ENCODE measurements at places on chromosomes 4 and X. TPM values are rescaled to one million over a fixed set of nuclear protein-coding genes. Genes with fewer than 3 reads are reported as not detected.
A peak's percentile ranks its signal among the peaks of the same experiment; 100 is the strongest.

DNA sequence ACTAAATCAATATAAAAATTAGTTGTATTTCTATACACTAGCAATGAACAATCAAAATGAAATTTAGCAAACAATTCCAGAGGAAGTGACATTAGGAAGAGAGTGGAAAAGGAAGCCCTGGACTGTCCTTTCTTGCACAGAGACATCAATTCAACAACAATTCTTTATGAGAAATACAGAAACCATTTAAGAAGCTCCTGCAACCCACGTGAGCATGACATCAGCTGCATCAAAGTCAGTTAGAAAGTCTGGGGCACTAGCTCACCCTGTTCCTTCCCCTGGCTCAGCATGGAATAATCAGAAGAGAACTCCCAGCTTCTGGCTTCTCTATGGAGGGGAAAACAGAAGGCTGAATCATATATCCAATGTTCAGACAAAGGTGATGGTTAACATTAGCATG is 48.6 kb upstream of the STARD8 start:
- H3K4me1 ChIP-seq: no peaks in the 10 kb centered on the region
- no peaks in the 10 kb centered on the region for H3K36me3 ChIP-seq
- no peak overlapping the region for H3K4me3 ChIP-seq
- no peaks in the 10 kb centered on the region for H3K27me3 ChIP-seq
- no peak for DNase-seq
- no peak overlapping the region for H3K27ac ChIP-seq

DNA sequence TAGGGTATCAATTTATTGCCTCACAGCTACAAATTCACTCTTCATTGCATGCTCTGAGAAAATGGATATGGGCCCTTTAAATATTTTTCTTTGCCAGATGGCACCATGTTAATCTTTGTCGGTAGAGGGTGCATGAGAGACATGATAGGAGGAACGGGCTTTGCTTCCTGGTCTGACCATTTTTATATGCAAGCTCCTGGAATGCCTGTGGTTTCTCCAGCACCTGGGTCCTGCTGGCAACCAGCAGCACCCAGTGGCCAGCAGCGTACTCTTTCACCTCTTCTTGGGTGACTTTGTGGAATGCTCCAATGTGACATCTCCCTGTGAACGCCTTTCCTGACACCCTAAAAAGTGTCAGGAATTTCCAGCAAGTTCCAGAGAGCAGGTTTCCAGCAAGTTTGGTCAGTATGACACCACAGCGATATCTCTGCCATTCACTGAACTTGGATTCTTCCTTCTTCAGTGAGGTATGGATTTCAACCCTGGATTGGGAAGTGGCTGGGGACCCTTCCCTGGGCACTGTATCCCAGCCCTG is 140.3 kb upstream of the PGRMC2 start:
- no peaks in the 10 kb centered on the region for H3K27me3 ChIP-seq
- H3K36me3 ChIP-seq: no peaks in the 10 kb centered on the region
- peaks cover 4% of the 10 kb centered on the region for H3K4me1 ChIP-seq
- peak overlapping the region; percentile 68 for H3K27ac ChIP-seq

DNA sequence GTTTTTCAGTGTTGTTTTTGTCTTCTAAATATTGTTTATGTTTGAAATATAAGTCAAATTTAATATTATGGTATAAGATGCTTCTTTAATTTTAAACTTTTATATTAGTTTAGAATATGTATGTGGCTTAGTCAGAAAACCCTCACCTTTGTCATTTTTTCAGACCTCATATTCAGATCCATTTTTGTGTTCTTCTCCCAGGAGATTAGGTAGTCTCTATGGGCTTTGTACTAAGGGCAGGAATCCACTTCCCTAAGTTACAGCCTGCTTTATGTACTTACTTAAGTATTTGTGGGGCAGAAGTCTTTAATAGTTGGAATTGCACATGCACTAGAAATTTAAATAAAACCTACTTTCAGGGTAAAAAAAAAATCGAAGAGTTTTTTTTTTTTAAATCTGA is 63.5 kb upstream of the TENM3 start:
- no peaks in the 10 kb centered on the region for H3K4me1 ChIP-seq
- no peak for DNase-seq
- no peak overlapping the region for H3K4me3 ChIP-seq
- no peaks in the 10 kb centered on the region for H3K36me3 ChIP-seq

GRCh38 chrX:108022491-108023089 is 22.3 kb upstream of the VSIG1 start:
- H3K27me3 ChIP-seq: no peaks in the 10 kb centered on the region
- DNase-seq: no peak
- no peak overlapping the region for H3K4me3 ChIP-seq

DNA sequence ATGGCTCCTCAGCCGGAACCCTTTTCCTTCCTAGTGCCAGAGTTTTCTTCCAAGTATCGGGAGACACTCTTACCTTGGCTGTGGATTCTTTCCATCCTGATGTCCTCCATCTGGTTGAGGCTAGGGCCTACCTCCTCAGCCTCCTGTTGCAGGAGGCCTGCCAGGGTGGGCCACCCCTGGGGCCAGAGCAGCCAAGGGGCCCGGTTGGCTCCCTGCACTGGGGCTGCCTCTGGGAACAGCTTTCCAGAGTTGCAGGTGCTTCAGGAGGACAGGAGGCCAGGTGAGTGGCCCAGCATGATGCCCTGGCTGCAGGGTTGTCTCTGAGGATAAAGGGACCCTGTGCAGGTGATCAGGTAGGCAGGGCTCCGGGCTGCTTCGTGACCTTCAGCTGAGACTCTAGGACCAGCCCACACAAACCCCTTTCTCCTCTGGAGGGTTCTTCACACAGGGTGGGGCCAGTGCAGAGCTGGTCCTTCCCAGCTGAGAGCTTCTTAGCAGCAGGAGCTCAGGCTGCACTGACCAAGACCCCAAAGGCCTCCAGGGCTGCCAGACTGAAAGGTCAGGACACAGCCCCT is 5.3 kb upstream of the GPR78 start:
- no peak for DNase-seq
- H3K4me3 ChIP-seq: no peak overlapping the region
- no peak overlapping the region for H3K27ac ChIP-seq
- no peaks in the 10 kb centered on the region for H3K4me1 ChIP-seq

GRCh38 chrX:84144991-84145390 is 43.0 kb downstream of the RPS6KA6 start:
- no peaks in the 10 kb centered on the region for H3K4me1 ChIP-seq
- H3K4me3 ChIP-seq: no peak overlapping the region
- H3K27me3 ChIP-seq: no peaks in the 10 kb centered on the region
- no peak for DNase-seq
- H3K27ac ChIP-seq: no peak overlapping the region

DNA sequence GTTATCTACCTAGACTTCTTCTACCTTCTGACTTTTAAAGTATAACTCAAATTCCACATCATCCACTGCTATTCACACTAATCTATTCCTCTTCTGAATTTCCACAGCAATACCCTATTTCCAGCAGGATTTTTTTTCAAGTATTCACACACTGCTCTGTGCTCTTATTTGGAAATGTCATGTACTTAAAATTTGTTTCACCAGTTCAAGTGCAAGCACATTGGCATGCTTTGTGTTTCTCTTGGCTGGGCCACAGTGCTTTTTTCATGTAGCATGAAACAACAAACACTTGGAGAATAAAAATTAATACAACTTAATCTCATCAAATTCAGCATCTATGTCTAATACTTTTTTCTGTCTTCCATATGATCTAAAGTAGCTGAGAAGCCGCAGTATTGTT is 161.8 kb upstream of the PCDH18 start:
- no peak overlapping the region for H3K27ac ChIP-seq
- DNase-seq: no peak
- H3K4me3 ChIP-seq: no peak overlapping the region
- no peaks in the 10 kb centered on the region for H3K27me3 ChIP-seq

GPRASP1 gene
- total RNA-seq: 5.0 TPM

SSX2 gene
- not detected for total RNA-seq

FBXL5 gene
- 113 TPM for total RNA-seq

GPR34 gene
- 33.6 TPM for total RNA-seq

FRMPD4 gene
- total RNA-seq: 0.15 TPM
